ENCODE measurements at places on chromosomes 12 and 14.

GRCh38 chr12:87853448-87854003 is 175.7 kb downstream of the C12orf50 start:
- no peak for DNase-seq

DNA sequence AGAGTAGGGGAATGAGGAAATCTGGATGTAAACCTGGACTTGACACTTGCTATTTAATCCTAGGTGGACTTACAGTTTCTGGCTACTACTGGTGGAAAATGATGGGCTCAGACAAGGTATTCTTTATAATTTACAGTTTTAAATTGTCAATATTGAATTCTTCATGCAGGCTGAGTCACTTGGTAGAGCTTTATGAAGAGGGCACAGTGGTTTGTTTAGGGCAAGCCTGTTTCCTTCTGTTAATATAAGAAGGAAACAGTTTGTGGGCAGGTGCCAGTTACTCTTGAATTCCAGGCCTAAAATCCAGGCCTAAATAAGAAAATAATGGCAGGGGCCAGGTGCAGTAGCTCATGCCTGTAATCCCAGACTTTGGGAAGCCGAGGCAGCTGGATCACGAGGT is 355.8 kb upstream of the RGS6 start:
- DNase-seq = no peak

- no peak for DNase-seq
Measured at GRCh38 chr12:74747305-74747704, 209.7 kb downstream of the ATXN7L3B start.

DNA sequence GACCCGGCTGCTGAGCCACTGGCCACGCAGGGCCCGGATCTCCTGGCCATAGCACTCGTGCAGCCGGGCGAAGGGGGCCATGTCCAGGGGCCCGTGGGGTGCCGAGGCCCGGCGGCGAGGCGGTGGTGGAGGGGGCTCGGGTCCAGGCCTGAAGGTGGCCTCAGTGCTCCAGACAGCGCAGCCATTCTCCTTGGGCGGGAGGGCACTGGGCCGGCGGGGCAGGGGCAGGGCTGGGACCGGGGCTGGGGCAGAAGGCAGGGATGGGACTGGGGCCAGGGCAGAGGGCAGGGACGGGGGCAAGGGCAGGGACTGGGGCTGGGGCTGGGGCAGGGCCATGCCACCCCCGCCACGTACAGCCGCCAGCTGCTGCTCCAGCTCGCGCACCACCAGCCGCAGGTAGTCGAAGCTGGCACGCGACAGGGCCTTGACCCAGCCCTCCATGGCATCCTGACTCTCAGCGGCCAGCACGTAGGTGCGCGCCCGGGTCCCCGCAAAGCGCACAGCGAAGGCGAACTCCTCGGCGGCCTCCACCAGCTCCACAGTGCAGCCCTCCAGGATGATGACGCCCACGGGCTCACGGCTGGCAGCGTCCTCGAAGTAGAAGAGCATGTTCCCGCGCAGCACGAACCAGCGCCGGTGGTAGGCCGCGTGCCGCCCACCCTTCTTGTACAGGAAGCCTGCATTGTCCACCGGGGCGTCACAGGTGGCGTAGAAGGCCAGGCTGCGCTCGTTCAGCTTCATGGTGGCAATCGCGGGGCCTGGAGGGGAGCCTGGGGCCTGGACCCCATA is 6.0 kb downstream of the PHETA1 start:
- DNase-seq = no peak

- no peak for DNase-seq
Measured at GRCh38 chr12:3035815-3036702, 41.1 kb upstream of the TSPAN9 start.

DNA sequence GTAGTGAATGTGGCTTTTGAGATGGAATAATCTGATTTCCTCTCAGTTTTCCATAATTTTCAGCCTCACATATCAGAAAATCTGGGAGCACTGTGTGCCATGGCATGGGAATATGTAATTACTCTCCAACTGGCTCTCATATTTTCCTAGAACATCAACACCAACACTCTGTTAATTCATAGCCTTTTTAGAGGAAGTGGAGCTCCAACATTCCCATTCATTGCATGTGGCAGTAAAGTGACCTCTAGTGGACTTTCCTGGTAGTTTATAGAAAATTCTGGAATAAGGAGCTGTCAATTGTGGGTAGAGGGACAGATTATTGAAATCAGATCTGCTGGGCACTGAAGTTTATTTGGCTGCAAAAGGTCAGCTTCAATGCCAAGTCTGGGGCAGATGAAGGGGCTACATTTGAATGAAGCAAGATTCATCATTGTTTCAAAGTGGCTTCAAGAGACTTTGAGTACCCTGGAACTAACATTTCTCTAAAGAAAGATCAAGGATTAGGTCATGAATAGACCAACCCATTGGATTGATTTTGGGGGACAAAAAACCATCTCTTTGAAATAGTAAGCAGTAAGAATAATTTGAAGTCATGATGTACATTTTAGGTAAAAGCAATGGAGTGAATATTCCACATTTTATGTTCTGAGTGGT is 23.6 kb upstream of the USP44 start:
- no peak for DNase-seq

DNA sequence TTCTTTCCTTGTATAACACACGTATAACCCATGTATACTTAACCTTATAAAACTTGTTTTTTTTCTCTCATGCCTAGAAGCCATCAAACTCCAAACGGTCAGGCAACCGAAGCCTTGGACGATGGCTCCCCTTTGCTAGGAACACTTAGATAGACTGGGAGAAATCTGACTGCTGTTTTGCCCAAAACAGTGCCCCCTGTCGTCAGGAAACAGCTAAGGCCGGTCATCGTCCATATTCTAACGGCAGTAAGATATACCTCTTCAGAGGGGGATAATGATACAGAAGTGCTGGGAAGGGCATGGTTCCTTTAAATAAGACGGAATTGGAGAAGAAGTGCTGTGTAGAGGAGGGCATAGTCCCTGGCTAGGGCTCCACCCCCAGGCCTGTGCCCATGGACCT is 130.5 kb downstream of the SLC41A2 start:
- DNase-seq = no peak

DNA sequence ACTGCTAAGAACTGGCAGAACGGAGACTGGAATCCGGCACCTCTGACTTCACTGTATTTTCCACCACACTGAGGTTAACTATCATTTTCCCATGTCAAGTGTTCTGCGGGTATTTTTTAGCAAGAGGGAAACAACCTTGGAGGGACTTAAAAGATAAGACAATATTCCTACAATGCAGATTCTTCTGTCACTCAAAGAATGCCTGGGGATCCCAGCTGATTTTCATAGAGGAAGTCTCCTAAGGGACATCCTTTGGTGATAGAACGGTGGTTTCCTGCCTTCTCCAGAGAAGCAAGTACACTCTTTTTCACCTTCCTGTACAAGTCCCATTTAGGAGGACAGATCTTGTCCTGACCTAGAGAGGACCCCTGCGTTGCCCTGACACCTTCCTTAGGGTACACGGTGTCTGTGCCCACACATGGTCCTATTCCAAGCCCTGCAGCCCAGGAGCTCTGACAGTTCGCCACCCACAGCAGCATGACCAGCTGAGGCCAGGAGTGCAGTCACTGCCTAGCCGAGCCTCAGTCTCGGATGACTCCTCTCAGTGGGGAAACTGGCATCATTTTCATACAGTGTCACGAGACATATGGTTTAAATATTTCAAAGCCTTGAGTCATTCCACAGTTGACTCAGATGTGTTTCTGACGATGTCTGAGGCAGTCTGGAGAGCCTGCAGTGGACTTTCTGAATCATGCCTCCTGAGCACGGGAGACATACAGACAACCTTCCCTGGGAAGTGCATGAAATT is 181.3 kb upstream of the FKBP4 start:
- no peak for DNase-seq

DNA sequence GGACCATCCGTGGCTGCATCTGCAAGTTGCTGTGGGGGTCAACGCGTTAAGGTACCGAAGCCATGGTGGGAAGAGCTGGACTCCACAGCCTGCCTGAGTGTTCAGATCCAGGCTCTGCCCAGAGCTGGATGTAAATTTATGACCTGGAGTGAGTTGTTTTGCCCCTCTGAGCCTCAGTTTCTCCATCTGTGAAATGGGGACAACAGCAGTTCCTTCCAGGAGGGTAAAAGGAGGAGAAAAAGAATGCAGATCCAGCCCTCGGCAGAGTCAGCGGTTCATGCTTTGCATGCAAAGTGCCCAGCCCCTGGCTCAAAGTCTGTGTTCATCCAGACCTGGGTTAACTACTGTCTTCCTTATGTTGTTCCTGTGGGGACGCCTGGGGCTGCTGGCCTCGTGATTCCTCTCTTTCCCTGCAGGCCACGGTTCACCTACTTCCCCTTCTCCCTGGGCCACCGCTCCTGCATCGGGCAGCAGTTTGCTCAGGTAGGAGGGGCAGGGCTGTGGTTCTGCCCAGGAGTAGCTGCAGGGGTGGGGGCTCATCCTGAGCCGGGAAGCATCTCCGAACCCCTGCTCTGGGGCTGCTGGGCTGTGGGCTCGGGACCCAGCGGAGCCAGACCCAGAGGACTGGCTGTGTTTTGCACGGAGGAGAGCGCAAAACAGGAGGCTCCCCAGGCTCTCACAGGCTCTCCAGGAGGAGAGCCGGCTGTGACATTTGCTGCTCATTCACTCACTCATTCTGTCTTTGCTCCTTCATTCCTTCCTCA is 41.9 kb downstream of the CYP46A1 start:
- DNase-seq = no peak
